ENCODE measurements at places on chromosomes 2 and 18. TPM values are rescaled to one million over a fixed set of nuclear protein-coding genes. Genes with fewer than 3 reads are reported as not detected.

The GPR75 gene
- polyA plus RNA-seq: 3.3 TPM

The CDH20 gene
- polyA plus RNA-seq: 0.35 TPM

The EML6 gene
- polyA plus RNA-seq: 2.2 TPM

GRCh38 chr18:65852273-65852672 lies 101.5 kb downstream of the CDH7 start:
- no peak for DNase-seq

GRCh38 chr2:113227290-113227689 lies 51.4 kb downstream of the PAX8 start:
- DNase-seq: no peak

GRCh38 chr2:80102026-80102425 lies 202.5 kb downstream of the LRRTM1 start:
- no peak for DNase-seq

- no peak for DNase-seq
Measured at GRCh38 chr2:160565099-160565845, 71.7 kb upstream of the RBMS1 start.

- no peak for DNase-seq
Measured at GRCh38 chr2:99278793-99279291, 22.2 kb downstream of the LYG1 start.

- DNase-seq: no peak
Measured at GRCh38 chr2:160298960-160299359, 98.9 kb upstream of the ITGB6 start.

DNA sequence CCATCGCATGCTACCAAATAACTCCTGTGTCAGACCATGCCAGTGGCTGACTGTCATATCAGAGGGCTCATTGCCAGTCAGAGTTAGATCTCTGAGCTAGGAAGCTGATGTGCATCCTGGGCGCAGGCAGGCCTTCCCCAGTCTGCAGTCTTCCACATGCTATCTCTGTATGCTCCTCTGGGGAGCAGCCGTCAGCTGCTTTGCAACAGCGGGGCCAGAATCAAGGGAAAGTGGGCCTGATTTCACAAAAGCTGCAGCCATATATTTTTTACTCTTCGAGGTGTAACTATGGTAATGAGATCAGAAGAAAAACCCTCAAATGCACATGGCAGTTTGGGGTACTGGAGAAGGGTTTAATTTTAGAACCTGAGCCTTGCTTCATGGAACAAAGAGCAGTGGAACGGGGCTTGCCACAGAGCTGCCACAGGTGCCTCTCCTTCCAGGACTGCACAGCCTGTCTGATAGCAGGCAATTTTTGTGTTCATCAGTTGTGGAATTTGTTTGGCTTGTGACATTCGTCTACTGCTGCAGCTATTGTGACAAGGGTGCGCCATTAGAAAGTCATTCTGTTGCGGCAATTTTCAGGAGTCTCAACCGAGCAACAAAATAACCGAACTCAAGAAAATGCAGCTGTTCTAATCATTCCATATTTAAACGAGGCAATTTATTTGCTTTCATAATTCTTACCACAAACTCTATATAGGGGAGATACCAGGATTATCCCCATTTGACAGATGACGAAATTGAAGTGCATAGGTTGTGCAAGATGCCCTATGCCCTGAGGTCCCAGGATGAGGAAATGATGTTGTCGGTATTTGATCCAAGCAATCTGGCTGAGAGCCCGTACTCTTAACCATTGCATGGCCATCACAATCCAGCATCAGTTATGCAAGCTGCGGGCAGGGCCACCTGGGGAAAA lies 109.6 kb upstream of the CYRIA start:
- DNase-seq: no peak

DNA sequence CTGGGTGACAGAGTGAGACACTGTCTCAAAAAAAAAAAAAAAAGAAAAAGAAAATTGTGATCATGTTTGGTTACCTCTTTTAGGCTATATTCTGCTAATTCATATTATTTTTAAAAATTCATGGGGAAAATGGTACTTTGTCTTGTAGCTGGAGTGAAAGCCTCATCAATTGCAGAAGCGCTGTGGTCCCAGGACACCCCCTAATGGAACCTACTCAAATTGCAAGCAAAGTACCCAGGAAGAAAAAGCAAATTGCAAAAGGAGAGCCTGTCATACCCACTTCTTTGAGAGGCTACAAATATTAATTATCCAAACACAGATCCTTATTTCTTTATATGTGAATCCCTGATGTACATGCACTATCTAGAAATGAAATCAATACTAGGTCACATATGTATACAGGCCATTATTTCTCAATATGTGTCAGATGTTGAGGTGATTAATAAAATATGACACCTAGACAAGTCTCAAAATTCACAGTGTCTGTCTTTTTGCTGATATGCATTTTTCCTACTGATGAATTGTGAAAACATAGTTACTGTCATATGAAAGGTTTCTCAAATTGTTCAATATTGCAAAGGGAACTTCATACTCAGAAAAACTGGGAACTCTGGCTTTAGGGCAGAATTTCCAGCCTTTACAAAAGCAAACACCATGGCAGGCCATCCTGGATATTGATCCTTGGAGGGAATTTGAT lies 12.6 kb downstream of the CRACDL start:
- DNase-seq: no peak

DNA sequence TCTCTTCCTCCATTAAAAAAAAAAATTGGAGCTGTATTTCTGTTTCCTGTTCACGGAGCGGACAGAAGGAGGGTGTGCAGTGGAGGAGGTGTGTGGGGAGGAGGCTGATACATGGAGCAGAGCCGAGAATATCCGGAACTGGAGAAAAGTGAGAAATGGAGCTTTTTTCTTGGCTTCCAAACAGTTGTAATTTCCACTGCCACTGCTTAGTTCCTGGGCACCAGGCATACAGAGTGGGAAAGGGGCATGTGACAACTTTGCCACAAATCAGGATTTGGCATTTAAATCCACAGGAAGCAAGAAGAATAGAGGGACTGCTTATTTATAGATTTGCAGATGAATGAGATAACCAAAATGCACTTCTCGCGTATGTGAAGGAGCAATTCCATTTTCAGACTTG lies 71.2 kb downstream of the BCL11A start:
- no peak for DNase-seq

Measured in right lung (tissue), 10 donors.